AG08396 (cell line): ENCODE measurements at places on chromosomes 12 and 14.

DNA sequence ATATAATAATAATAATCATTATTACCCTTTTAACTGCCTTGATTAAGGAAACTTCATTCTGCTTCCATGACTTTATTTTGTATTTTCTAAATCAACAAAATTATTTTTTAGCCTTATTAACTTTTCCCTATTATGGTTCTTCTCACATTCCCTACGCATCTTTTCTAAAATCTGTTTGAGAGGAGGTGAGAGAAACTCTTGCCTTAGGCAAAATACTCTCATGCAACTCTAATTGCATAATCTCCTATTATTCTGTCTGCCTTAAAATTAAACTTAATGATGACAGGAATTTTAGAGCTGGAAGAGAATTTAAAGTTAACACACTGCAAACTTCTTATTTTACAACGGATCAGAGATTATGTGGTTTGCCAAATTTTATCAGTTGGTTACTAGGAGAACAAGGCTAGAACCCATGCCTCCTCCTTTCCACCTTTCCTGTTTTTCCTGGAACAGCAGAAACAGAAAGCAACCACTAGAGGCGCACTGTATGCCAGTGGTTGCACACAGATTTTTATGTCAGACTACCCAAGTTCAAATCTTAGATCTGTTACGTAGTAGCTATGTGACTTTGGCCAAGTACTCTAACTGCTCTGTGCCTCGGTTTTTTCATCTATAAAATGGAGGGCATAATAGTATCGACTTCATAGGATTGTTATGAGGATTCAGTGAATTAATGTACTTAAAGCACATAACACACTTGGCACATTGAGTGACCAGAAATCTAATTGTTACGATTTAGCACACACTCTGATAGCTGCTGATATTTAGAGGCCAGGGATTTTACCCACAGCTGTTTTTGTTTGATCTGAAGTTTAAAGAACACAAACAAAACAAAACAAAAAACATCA lies 4.3 kb upstream of the BRMS1L start:
- peak; percentile 58 for DNase-seq

DNA sequence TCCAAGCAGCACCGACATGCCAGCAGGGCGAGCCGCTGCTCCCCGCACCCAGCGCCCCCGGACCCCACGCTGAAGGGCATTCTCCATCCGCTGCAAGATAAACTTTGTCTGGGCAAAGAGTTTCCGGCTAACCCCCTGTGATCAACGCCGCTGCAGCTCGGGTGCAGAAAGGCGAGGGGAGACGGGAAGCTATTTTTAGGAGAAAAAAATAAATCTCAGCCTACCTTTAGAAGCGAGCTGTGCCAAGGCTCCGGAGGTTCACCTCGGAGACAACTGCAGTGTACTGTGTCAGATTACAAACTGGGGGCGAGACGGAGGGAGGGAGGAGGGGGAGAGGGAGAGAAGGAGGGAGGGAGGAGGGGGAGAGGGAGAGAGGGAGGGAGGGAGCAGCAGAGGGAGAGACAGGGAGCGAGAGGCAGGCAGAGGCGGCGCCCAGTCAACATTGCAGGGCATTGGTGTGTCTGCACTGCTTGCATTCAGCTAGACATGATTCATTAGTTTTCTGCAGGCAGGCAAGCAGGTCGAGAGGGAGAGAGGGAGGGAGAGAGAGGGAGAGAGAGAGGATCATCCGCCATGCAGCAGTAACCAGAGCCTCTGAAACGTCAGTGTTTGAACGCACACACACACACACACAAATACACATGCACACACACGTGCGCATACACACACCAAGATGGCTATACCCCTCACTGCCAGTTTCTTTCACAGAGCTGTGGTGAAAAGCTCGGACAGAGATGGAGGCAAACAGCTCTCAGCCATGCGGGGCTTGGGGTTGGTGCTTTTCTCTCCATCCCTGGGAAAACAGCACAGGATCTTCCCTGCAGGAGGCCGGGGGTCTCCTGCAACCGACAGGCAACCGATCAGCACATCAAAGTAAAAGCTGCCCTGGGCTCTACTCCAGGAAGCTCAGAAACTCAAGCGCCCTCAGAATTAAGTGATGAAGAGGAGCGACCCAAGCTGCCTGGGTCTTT lies at the start of gene RIMBP2:
RIMBP2 (minus strand) TSS at position 302 of the 971 bp plus-strand sequence. CDS start 237,286 bp downstream, outside the sequence.
- DNase-seq = no peak

- DNase-seq = no peak
These were observed 4.3 kb upstream of the APPL2 start for GRCh38 chr12:105240228-105240627.

- no peak for DNase-seq
These were observed 11.4 kb downstream of the FBRSL1 start for GRCh38 chr12:132501204-132501940.

DNA sequence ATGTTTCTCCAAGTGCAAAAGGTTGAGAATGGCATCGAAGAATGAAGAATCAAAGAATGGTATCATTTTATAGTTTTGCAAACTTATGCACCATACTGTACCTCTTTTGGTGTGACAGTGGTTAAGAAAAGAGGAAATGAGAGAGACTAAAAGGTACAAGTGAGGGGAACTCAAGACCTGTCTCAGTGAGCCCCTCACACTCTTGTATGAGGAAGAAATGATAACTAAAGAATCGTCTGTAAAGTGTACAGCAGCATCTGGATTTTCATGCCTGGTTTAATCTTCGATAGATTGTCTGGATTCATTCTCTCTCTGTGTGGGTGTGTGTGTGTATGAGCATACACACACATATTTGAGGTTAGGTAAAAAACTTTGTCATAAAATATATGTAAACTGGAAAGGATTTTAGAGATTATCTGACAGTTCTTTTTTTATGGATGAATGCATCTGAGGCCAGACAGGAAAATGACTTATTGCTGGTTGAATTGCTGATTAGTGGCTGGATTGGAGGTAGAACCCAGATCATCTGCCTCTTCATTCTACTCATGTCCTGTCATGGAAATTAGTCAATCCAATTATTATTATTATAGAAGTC lies 16.0 kb upstream of the SLC38A2 start:
- no peak for DNase-seq

DNA sequence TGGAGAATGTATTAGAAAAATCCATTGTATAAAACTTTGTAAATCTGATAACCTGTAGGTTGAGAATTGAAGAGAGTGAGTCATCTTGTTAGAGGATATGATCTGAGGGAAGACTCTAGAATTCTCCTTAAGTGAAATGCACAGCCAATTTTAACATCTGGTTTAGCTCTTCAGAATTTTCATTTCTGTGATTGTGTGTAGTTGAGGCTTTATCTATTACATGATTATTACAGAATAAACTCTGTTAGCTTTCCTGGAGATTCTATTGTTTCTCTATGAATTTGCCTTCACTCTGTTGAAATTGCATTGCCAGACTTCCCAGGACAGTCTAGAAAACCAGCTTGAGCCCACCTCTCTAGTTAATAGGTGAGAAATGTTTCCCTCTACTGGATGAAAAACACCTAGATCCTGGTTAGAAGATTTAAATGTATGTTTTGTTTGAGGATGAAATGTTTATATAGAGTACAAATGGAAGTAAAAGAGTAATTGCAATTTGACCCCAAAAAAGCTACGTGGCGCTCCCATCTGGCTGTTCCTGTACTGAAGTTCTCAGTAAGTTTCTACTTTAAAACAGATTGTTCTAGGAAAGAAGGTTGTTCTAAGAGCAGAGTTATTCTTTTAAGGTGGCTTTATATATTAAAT lies 2.9 kb downstream of the NUDT4 start:
- no peak for DNase-seq

DNA sequence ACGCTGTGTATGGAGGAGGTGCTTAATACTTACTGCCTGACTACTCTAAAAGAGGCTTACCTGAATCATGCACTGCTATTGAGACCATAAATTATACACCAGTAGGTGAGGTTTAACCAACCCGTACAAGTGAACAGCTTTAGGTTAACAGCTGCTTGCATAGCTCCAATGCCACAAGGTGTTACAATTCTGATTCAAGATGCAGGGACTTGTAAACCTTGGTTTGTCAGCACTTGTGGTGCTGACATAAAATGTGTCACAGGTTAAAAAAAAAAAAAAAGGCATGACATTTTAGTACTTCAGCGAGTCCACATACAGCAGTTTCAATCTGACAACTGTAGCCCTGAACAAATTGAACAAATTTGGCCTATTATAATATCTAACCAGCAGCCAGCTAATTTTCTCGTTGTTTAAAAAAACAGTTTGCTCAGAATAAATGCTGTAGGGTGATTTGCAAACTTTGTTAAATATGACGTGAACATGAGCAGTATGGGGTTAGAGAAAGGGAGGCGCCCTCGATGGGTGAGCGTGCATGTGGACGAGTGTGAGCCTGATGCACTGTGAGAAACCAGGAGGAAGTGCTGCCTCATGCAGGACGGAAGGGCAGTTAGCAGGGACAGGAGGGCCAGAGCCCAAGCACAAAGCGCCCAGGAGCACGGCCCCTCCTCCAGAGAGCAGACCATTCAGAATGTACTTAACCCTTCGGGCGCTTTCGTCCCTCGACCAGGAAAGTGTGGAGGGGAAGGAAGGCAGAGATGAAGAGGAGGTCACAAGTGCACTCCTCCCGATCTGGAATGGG lies 44.7 kb downstream of the TCHP start:
- DNase-seq = no peak

- no peak for DNase-seq
These were observed 138.4 kb upstream of the G2E3 start for GRCh38 chr14:30420515-30420914.

DNA sequence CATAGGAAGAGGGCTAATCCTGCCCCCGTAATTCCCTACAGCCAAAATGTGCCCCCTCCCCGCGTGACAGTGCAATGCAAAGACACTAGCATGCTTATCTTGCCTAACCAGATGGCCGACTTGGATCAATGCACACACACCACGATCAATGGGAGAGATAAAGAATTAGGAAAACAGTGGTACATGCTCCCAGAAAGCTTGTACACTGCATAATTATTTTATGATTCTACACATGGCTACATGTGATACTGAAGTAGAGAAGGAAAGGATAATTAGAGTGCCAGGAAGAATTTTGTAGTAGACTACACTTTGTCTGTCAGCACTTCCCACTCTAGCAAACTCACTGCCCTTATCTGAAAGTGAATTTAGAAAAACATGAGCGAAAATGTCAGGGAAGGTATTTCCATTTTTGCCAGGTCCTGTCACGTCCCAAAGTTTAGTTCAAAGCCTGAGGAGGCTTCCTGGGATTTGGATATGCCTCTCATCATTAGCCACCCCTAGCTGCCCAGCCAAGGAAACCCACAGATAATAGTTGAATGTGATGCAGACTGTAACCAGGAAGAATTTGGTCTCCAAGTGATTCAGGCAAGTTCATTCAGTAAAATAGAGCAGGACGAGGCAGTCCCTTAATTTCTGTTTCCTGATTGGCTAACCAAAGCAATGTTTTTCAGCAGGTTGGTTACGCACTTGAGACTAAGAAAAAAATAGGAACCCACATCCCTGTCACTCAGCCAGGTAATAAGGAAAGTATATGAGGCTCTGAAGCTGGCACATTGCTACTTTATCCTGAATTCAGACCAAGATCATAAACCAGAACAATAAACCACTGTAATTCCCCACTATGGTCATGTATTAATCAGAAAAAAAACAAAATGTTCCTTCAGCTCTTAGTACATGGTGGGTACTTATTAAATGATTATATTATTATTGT lies 199.6 kb upstream of the OTX2 start:
- no peak for DNase-seq
